ENCODE measurements at places on chromosomes 16 and 17.

GRCh38 chr16:4763791-4764190 lies 3.2 kb downstream of the ZNF500 start:
- no peak for DNase-seq

DNA sequence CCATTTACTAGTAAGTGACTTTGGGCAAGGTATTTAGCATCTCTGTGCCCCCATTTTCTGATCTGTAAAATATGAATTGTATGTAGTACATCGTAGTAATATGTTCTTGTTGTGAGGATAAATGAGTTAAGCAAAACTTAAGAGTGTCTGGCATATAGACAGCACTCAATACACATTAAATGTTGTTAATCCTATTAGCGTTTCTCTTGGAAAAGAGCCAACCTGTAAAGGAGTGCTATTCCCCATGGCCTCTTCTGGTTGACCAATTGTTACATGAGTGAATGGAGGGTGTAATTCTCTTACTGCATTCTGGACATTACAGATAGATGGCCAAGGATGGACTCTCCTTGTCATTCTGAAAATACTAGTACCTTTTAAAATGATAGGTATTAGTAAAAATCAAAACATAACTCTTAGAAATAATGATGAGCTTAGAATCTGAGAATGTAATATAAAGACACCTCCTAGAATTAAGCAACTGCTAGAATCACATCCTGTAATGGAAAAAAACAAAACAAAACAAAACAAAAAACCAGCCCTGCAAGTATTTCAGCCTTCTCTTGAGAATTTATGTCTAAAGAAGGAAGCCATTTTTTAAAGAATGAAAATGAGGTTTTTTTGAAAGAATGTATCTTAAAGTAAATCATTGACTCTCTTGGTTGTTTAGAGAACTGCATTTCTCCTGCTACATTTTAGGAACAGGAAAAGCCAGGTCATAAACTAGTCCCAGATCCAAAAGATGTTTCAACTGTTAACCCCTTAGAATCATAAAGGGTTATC lies 30.5 kb downstream of the IQCK start:
- DNase-seq: no peak

DNA sequence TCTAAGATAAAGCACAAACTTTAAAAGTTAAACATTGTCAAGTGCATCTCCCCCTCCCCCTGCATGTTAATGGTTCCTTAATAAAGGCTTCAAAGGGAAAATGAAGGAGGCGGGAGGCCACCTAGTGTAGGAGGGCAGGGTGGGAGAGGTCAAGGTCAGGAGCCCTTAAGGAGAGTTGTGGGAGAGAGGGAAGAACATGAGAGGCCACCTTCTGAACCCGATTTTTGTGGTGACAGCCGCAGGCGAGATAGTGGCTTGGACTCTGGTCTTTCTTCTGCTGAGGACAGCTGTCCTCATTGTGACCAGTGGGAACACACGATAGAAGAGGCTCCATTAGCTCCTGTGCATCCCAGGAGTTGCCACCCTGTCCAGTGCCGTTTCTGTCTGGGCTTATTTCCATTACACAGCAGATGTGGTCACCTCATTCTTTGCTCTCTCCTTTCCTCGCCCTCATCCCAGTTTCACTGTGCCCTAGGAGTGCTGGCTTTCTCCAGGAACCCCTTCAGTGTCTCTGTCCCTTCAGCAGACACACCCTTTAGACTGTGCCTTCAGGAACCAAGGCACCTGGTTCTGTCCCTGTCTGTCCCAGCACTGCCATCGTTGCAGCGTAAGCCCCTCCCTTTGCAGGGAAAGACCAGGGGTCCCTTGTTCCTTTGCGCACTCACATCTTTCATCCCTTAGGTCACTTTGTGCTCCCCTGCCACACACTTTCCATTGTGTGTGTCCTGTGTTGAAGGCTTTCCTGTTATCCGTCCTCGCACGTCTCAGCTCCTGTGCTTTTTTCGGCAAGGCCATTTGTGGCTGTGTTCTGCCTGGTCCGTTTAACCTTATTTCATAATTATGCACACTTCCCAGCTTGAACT lies 7.5 kb downstream of the SEC14L1 start:
- DNase-seq: no peak

GRCh38 chr17:30243002-30243401 lies 7.5 kb upstream of the SLC6A4 start:
- DNase-seq: no peak
